NCI-H1105 (cell line): ENCODE measurements at places on chromosomes 12 and 14.

- no peak for DNase-seq
These were observed 8.0 kb upstream of the CPNE6 start for GRCh38 chr14:24063263-24063836.

GRCh38 chr14:52253503-52253902 is 14.0 kb upstream of the PTGDR start:
- DNase-seq = no peak

DNA sequence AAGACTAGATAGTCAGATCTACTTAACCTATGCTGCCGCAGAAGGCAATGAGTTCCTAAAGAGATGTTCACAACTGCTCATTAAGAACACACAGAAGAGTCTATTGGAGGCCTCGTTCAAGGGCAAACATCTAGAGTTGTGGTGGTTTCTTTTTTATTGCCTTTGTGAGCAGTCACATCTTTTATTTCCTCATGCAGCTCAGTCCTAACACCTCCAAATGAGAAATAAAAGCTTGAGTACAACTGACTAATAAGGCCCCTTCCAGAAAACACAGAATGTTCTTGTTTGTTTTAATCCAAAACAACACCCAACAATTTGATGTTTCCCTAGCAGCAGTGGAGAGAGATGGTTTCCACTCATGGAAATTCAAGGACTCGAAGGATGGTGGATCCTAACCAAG is 123.5 kb upstream of the NOS1 start:
- no peak for DNase-seq

DNA sequence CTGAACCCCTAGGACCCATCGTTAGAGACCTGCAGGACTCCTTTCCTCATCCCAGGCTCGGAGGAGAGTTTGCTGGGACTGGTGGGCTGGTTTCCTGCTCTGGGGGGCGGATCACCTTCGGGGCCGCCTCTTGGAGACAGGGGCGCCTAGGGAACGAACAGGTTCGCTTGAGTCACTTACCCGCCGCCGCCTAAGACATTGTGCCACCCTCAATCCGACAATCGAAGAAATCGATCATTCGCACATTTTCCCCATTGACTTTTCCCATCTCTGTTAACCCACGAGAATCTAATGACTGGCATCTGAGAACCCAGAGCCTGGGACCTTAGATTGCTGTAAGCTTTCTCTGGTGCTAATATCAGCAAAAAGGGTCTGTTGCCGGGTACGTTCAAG is 322 bp downstream of the SLC39A9 start:
- DNase-seq = no peak

- DNase-seq = no peak
These were observed 391.2 kb downstream of the NOVA1 start for GRCh38 chr14:26206640-26207039.
